Astrocyte of the cerebellum (primary cell): ENCODE measurements at places on chromosomes 5 and 9.

DNA sequence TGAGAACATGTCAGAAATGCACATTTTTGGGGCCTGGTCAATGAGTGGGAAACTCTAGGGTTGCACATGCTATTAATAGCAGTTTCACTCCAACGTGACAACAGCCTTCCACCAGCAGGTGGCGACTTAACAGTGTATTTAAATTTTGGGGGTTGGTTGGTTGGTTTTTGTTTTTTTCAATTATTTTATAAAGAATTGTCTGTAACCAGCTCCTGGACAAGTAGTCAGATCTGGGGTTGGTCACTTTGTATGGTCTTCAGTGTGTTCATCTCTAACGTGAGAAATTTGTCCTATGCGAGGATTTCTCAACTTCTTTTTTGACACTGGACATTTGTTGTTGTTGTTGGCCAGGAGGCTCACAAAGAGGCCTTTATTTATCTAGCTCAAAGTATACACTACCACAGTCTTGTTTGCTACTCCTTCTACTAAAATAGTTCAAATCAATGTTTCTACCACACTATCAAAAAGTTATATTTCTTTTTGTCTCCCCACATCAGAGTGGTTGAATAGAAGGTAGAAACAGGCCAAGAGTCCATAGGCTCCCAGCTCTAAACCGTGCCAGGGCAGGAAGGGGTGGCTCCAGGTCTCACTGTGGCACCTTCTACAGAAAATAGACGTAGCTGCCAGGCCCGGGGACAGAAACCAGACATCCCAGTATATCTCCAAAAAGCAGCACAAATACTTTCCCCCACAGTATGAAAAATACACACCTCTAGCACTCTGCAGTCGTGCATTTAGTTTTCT, 110.4 kb downstream of the TRPM6 start:
- peak; percentile 33 for DNase-seq

- no peak for DNase-seq
These were observed 31.2 kb downstream of the PHAX start for GRCh38 chr5:126631920-126632319.

- no peak for DNase-seq
These were observed 123.1 kb upstream of the PJA2 start for GRCh38 chr5:109532773-109533364.

- peak; percentile 53 for DNase-seq
These were observed 1061.3 kb upstream of the DMAC1 start for GRCh38 chr9:8860925-8861324.

DNA sequence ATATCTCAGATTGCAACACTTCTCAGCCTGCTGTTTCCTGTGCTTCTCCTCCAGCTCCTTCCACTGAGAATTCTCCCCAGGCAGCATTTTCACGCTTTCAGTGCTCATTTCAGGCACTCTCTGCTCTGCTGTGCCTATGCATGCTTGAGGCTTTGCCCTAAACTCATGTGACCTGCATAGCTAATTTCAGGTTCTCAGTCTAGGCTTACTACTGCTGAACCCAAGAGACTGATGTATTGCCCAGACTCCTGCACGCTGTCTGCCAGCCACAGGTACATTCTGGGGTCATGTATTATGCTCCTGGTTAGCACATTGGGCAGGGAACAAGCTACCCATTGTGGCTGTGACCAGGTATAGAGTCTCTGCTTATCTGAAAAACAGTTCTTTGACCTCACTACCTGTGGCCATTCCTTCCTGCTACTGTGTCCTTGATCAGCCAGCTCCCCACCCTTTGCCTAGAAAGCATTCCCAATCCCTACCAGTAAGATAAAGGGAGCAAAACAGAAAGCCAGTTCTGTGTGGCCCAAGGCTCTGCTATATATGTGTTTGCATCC, 34.7 kb downstream of the PIP5K1B start:
- no peak for DNase-seq

- DNase-seq = no peak
These were observed 106.1 kb downstream of the NUDT12 start for GRCh38 chr5:103456476-103456875.

- no peak for DNase-seq
These were observed 142.9 kb downstream of the OSTF1 start for GRCh38 chr9:75231167-75231566.

- no peak for DNase-seq
These were observed 165.3 kb downstream of the PAX5 start for GRCh38 chr9:36868586-36869282.

DNA sequence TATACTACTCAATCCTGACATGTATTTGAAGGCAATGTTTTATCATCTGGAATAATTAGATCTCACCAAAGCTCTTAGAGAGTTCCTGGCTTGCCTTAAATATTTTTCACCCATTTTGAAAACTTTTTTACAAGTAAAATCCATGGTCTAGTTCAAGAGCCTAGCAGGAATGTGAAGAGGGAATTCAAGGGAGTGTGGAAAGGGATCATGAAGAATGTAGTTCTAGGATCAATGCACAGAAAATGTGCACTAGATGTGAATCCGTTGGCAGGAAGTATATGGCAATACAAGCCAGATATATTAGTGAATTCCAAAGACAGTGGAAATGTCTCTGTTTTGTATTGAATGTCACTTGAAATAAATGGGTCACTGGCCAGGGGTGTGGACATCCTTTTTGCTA, 167.9 kb upstream of the MOCS2 start:
- DNase-seq = no peak

GRCh38 chr5:107090506-107090905, 580.2 kb downstream of the EFNA5 start:
- DNase-seq = no peak

DNA sequence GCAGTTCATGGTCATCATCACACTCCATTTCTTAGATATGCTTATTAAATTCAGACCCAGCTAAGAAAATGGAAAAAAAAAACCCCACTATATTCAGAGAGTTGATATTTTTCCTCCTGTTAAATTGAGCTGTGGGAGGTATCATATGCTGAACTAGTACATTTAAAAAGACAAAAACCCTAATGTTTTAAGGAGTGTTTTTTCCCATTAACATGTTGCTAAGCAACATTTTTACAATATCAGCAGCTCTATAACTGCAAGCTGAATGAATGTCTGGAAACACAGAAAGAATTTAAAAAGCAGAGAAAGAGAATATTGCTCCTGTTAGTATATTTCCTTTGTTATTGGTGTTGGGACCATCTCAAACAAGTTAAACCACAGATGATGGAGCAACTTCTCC, 265.8 kb upstream of the GRIA1 start:
- DNase-seq = no peak

DNA sequence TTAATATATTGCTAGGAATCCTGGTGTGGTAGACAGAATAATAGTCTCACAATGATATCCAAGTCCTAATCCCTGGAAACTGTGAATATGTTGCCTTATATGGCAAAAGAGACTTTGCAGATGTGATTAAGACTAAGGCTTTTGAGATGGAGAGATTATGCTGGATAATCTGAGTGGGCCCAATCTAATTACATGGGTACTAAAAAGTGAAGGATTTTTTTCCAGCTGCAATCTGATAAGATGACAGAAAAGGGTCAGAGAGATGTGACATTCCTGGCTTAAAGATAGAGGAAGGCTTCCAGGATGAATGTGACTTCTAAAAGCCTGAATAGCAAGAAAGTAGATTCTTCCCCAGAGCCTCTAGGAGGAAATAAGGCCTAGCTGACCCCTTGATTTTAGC, 80.7 kb upstream of the MPDZ start:
- no peak for DNase-seq

GRCh38 chr5:59579101-59579823, 314.3 kb downstream of the PDE4D start:
- DNase-seq = no peak

- DNase-seq = no peak
These were observed 39.1 kb downstream of the NIPBL start for GRCh38 chr5:36915653-36916052.

- DNase-seq = no peak
These were observed 25.0 kb downstream of the ANKRD33B start for GRCh38 chr5:10588779-10589447.

GRCh38 chr9:112793213-112793810, 42.8 kb downstream of the SNX30 start:
- DNase-seq = no peak

- no peak for DNase-seq
These were observed 227.8 kb downstream of the NSG2 start for GRCh38 chr5:174273325-174273724.

- DNase-seq = no peak
These were observed 356.8 kb upstream of the DMAC1 start for GRCh38 chr9:8156346-8156745.

DNA sequence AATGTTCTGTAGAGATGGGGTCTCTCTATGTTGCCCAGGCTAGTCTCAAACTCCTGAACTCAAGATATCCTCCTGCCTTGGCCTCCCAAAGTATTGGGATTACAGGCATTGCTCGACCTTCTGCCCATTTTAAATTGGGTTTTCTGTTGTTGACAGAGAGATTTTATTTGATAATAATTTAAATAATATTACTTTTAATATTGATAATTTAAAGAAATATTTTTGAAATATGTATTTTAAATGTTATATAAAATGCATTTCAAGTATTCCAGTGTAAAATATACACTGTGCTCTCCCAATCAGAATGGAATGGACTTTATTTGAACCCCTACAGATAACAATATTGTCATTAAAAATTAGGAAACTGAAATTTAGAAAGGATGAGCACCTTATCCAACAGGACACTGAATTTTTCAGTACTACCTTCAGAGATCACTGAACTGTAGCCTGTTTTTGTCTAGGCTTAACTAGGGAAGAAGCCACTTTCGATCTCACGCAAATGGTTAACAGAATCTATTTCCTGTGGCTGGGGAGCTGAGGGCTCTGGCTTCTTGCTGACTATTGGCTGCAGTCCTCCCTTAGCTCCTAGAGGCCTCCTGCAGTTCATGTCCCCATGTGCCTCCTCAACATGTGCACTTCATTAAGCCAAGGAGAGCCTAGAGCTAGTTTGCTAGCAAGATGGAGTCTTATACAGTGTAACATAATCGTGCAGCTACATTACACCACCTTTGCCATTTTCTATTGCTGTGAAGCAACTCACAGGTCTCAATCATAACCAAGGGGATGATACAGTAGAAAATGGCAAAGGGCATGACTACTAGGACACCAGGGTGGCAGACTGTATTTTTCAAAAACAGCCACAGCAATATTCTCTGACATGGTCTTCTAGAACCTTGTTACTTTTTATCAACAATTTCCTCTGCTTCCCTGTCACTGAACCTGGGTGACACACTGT, 150.0 kb downstream of the CDC42SE2 start:
- DNase-seq = no peak

- DNase-seq = no peak
These were observed 13.0 kb downstream of the APBA1 start for GRCh38 chr9:69658987-69659675.

GRCh38 chr9:81489046-81489445, 200.3 kb downstream of the TLE1 start:
- no peak for DNase-seq

- peak; percentile 92 for DNase-seq
These were observed 65.9 kb downstream of the SHOC1 start for GRCh38 chr9:111728617-111729366.

DNA sequence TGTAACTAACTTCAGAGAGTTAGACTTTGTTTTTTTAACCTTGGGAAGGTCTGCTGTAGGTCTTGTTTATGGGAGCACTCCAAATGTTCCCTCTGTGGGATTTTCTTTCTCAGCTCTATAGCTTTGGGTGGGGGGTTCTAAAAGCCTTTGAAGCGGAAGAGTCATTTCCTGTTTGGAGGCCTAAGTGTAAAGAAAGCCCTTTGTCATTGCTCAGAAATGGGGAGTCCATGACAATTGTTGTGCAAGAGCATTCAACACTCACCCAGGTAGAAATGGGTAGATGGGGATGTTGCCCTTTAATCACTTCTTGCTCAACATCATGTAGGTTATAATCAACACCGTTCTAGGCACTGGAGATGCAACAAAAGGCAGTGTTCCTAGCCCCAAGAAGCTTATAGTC, 30.3 kb upstream of the MAST4 start:
- DNase-seq = no peak

DNA sequence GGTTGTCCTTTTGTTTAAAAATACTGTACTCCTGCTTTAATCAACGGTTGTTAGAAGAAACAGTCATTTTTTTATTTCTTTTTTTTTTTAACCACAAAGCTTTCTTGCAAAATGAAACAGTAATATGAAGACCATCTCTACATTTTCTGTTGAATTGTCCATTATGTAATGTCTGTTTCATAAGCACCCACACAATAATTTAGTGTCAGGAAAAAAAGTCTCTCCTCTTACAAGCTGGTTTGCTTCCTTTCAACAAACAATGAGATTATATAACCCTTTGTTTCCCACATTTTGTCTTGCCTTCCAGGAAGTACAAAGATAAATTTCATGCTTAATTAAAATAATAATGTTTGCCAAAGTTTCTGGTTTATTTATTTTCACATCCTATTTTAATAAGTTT, 16.7 kb downstream of the CTNNAL1 start:
- no peak for DNase-seq

GRCh38 chr9:133953976-133954709, 38.0 kb downstream of the VAV2 start:
- no peak for DNase-seq

GRCh38 chr5:1555011-1555807, 31.4 kb upstream of the LPCAT1 start:
- no peak for DNase-seq
